ENCODE measurements at places on chromosomes 13 and 19. TPM values are rescaled to one million over a fixed set of nuclear protein-coding genes. Genes with fewer than 3 reads are reported as not detected.

Gene CPB2
- total RNA-seq, result not detected

Gene SYDE1
- total RNA-seq, result 44.0 TPM

Gene KCNK6
- 10.6 TPM for total RNA-seq

Gene HCST
- 1.2 TPM for total RNA-seq

Gene LRCH1
- 13.4 TPM for total RNA-seq

Gene IZUMO1
- total RNA-seq, result under 0.01 TPM

Gene S1PR2
- total RNA-seq, result 17.1 TPM

Gene UHRF1
- total RNA-seq, result 46.6 TPM

Gene IGFL3
- 2.4 TPM for total RNA-seq

Gene SPART
- 196 TPM for total RNA-seq

Gene PCDH9
- total RNA-seq, result 2.6 TPM

Data from smooth muscle cell of the umbilical artery (primary cell).